ENCODE measurements at places on chromosomes 16 and 17.

DNA sequence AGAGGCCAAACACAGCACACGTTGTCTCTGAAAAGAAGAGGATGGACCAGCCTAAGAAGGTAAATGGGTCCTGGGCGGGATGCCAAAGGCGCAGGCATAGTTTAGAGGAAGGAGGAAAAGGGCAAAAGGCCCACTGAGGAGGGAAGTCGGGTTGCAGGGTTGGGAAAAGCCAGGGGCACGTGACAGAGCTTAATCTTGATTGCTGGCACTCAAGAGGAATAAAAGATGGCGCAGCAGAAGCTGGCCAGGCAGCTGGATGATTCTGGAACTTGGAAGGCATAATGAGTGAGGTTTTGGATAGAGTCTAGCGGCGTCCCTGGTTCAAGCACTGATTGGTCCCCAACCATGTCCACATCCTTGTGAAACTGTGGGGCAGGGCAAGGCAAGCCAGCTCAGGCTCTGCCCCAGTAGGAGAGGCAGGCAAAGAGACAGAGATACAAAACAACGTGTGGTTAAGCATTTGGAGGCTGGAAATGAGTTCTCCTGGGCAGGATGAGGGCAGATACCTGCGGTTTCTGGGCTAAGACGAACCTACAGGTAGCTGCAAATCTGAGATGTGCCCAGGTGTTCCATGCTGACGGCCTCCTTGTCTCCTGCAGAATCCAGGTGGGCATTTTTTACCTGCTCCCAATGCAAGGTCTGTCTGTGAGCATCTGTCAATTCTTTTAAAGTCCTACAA is 52.7 kb upstream of the CIBAR2 start:
- DNase-seq, result no peak

GRCh38 chr17:55144518-55144917 is 120.2 kb upstream of the HLF start:
- no peak for DNase-seq

DNA sequence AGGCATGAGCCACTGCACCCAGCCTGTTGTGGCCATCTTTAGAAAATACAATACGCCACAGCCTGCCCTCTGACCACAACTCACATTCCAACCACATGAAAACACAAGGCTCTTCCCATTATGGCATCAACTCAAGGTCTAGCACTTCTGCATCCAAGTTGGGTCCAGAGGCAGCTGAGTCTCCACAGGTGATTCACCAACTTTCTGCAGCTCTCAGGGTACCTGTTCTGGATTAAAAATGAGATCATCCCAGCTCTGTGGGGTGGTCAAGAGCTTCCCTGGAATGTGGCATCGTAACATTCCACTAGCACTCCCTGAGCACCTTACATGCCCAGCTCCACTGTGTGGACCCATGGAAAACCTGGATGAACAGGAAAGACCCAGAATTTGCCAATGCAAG is 9.9 kb upstream of the GUCY2D start:
- peak; percentile 27 for DNase-seq

DNA sequence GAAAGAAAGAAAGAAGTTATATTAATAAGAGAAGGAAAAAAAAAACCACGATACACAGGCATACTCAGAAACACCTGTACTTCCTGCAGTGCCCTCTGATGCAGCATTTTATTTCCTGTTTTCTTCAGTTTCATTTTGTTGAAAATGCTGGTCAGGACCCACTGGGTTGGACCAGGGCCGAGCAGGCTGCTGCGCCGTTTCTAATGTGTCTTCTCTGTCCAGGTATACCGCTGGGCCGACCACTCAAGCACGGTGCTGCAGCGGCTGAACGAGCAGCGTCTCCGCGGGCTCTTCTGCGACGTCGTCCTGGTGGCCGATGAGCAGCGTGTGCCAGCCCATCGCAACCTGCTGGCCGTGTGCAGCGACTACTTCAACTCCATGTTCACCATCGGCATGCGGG is 8.3 kb downstream of the KLHL36 start:
- DNase-seq, result no peak

- no peak for DNase-seq
Observed at GRCh38 chr17:8557176-8557806, 73.2 kb downstream of the MYH10 start.

DNA sequence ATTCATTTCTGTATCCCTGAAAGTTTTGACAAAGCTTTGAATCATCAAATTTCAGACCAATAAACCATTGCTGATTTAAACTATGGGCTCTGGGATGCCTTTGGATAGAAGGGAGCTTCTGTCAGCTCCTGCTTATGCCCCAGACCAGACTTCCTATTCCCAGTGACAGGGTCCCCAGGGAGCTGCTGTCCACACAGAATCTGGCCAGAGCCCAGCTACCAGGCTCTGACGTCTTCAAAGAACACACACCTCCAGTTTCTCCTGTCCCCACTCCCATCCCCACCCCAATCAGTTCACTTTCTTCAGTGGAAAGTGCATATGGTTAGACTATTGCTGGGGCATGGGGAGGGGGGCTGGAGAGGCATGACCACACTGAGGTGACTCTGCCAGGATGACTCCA is 51.6 kb upstream of the SREBF1 start:
- DNase-seq, result no peak

DNA sequence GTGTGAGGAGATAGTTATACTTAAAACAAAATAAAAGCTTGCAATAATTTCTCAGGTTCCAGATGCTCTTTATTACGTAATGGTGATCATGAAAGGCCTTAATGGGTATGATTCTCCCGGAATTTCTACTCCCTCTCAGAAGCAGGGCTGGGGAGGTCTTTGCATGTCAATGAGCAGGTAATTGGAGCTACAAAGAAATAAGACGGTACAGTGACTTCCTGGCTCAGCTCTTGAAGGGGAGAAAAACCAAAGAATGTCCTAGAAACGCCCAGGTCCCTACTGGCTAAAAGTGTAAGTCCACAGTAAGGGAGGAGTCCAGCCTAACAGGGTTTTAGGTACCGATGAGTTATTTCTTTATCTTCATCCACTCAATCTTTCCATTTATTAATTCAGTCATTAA is 390.9 kb downstream of the TMEM114 start:
- DNase-seq, result no peak

GRCh38 chr16:25371342-25371741 is 113.7 kb upstream of the ZKSCAN2 start:
- DNase-seq, result no peak

GRCh38 chr17:32626379-32626791 is 139.6 kb downstream of the CDK5R1 start:
- DNase-seq, result no peak

DNA sequence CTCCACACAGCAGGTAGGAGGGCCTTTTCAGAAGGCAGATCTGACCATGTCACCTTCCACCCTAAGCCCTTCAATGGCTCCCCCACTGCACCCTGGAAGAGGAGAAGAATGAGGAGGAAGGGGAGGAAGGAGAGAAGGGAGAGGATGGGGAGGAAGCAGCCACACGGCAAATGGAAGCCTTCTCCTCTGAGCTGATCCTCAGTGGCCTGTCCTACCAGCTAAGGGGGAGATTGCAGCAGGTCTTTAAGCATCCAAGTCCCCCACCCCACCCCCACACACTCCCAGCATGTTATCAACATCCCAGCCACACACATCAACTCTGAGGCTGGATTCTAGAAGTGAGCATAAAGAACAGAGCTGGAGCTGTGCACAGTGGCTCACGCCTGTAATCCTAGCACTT is 46.2 kb upstream of the RBFOX3 start:
- DNase-seq, result no peak

DNA sequence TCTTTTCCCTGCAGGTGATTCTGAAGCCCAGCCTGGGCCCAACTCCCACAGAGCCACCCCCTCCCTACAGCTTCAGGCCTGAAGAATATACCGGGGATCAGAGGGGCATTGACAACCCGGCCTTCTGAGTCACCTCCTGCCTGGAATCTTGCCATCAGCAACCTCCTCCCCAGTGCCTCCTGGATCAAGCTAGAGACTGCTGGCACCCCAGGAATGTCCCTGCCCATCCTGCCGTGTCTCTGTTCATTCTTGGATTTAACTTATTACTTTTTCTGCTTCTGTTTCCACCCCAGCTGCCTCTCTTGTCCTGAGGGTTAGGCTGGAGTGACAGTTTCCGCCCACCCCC is 4.9 kb downstream of the TMEM92 start:
- DNase-seq, result no peak

- DNase-seq, result peak; percentile 74
Observed at GRCh38 chr16:88662843-88663606, at the start of gene MVD. Gene MVD, minus strand, starts transcription at chr16:88663091. Its CDS starts 11 bp downstream, at chr16:88663080.

- DNase-seq, result no peak
Observed at GRCh38 chr17:64780096-64781013, 118.2 kb upstream of the SMURF2 start.

- no peak for DNase-seq
Observed at GRCh38 chr16:4693956-4694641, 737 bp downstream of the NUDT16L1 start.

DNA sequence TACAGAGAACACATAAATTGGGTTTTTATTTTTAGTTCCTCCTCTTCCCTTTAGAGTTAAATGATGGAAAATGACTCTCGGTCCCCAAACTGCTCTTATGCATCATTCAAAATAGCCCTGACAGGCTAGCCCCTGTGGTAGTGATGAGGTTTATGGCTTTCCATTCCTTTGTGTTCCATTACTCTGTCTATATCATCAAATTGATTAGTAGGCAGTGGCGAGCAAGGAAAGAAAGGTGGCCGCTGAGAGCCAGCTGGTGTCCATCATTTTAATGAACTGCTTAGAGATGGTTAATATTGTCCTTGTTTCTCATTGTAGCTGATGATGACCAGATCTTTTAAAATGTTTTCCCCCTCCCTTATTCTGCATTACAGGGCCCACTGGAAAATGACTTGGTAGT is 179.5 kb downstream of the PHKB start:
- DNase-seq, result no peak

DNA sequence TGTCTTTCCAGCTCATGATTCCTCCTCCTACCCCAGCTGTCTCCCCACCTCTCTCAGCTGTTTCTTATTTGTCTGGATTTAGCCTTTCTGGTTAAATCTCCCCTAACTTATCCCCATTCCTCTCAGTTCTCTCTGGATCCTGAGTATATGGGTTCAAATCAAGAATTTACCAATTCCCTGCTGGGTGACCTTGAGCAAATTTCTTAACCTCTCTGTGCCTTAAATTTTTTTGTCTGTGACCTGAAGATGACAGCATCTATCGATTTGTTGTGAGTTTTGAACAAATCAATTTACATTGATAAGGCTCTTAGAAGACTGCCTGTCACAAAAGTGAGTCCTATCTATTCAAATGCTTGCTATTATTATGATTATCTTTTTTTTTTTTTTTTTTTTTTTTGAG is 2.0 kb upstream of the KCNG4 start:
- no peak for DNase-seq

GRCh38 chr17:79027274-79027924 is 3.4 kb downstream of the C1QTNF1 start:
- DNase-seq, result no peak

GRCh38 chr17:79372470-79373238 is 238.2 kb downstream of the RBFOX3 start:
- DNase-seq, result no peak

GRCh38 chr17:48579760-48580554 is 1.8 kb upstream of the HOXB4 start:
- DNase-seq, result no peak

- no peak for DNase-seq
Observed at GRCh38 chr16:12188935-12189249, 212.4 kb downstream of the SNX29 start.

DNA sequence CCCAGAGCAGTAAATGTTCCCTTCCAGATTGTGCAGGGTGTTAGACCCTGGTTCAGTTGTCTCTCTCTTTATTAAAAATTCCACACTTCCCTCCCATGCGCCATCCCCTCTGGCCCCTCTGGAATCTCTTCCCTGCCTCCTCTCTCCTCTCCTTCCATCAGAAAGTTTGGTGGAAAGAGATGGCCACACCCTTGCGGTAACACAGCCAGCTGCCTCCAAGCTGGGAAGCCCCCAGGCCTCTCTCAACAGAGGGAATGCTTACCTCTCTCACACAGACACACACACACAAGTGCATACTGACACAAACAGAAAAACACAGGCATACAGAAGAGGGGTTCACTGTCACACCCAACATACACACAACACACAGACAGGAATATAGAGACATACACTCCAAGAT is 220.5 kb downstream of the C16orf78 start:
- DNase-seq, result no peak

DNA sequence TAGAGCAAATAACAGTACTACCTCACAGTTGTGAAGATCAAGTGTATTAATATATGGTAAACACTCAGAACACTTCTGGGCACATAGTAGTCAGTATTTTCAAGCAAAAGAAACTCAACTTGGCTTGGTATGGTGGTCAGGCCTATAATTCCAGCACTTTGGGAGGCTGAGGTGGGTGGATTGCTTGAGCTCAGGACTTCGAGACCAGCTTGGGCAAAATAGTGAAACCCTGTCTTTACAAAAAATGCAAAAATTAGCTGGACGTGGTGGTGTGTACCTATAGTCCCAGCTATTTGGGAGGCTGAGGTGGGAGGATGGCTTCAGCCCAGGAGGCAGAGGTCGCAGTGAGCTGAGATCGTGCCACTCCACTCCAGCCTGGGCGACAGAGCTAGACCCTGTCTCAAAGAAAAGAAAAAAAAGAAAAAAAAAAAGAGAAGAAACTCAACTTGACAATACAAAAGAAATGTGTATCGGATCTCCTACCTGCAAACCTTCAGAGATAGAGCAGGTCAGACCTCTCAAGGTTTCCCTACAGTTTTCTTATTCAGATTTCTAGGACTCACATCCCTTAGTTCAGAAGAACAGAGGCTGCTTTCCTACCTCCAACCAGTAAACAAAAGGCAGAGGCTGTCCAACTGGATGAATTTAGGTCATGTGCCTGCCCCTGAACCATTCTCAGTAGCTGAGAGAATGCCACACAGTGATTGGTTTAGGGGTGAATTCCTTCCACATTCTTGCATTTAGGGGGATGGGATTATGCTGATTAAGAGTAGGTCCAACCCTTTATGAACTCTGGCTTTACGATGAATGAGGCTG is 1.7 kb upstream of the KPNA2 start:
- no peak for DNase-seq

GRCh38 chr17:68832109-68832802 is 122.9 kb downstream of the ABCA8 start:
- DNase-seq, result no peak

DNA sequence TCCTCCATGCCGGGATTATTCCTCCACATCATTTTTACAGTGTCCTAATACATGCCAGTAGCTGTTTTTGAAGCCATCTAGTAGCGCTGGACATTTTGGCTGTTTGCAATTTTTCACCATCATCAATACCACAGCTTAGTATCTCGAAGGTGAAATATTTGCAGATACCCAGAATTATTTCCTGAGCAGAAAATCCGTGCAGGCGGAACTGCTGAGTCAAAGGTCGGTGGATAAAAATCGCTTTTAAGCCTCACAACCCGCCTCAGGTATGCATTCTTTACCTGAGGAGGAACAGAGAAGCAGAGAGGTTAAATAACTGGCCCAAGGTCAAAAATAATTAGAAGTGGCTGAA is 584 bp upstream of the TNRC6A start:
- DNase-seq, result no peak
